ENCODE measurements at places on chromosomes 5 and 9.

GRCh38 chr9:121210536-121210935 is 8.9 kb upstream of the RAB14 start:
- no peak for DNase-seq

- DNase-seq, result no peak
Measured at GRCh38 chr9:1505489-1505888, 455.3 kb downstream of the DMRT2 start.

DNA sequence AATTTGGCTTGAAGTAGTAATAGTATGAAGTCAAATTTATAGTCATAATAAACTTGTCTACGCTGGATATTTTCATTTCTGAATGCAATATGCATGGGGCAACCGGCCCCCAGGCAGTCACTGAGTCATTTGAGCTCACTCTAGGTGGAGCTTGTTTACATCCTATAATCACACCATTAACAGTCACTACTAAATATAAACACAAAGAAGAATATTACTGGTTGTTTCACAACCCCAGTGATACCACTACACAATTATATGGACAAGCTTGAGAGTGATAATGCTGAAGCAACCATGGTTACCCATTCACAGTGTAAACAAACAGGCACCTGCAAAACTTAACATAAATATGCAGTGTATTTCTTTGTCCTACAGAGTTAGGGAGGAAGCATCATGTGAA is 68.7 kb downstream of the MARCHF3 start:
- DNase-seq, result no peak

DNA sequence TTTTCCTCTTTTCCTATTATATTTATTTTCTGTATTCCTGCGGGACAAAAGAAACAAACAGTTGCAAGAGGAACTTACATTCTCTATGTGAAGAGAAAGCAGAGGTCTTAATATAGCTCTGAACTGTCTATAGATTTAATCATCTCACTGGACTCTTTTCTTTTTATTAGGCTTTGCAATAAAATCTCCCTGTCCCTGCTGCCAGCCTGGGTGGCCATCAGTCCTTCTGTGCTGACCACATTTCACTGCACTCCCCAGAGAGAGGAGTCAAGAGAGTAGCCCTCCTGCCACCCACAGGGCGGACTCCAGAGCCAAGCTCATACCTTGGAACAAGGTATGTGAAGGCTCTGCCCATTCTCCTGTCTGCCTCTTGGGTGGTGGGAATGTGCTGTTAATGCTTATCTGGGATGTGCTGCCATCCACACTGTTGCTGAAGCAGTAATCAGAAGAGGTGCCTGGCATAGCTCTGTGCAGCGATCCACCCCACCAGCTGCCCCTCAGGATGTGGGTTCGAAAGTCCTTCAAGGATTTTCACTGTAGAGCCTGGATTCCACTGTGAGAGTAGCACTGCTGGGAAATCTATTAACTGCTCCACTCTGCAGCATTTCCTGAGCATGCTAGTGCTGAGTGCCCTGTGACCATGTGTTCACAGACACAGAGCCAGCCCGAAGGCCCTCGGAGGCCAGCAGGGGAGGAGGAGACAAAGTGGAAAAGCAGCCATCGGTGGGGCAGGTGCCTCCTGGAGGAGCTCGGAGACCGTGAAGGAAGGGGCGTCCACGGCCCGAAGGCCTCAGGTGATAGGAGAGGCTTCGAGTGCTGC is 334.6 kb downstream of the MED10 start:
- DNase-seq, result no peak

GRCh38 chr5:43376496-43377140 is 35.6 kb downstream of the CCL28 start:
- no peak for DNase-seq

DNA sequence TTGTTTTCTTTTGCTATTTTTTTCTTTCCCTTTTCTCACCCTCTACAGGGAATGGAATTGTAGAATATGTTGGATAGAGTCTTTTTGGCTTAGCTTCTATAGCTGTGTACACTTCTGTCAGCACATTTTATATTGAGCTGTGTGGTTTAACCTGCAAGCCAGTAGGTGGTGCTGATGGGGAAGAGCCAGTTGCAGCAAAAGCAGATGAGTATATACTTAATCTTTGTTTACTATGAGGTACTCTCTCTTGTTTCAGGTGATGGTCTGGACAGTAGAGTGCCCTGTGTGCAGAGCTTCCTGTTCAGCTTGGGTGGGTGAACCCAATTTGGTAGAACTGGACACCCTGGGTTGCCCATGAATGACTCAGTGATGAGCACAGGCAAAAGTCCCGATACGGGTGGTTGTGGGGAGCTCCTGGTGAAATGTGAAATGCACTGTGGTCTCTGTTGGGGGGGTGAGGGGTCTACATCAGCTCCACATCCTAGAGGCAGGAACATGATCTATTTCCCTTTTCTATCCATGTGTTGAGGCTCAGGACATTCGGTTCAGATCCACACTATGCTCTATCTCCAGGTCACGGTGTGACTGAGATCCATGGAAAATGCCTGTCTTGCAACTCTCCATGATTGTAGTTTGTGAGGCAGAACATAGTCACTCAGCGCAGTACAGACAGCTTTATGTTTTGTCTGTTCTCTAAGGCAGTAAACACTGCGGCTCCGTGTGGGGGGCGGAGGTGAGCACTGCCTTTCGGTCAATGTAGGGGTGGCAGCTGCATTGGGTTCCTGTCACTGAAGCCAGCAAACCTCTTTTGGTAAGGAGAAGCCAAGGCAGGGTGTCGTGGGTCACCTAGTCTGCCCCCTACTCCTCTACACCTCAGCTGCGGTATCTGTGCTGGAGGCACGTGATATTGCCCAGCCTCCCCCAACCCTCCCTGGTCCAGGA is 353.2 kb downstream of the PRR16 start:
- DNase-seq, result no peak

DNA sequence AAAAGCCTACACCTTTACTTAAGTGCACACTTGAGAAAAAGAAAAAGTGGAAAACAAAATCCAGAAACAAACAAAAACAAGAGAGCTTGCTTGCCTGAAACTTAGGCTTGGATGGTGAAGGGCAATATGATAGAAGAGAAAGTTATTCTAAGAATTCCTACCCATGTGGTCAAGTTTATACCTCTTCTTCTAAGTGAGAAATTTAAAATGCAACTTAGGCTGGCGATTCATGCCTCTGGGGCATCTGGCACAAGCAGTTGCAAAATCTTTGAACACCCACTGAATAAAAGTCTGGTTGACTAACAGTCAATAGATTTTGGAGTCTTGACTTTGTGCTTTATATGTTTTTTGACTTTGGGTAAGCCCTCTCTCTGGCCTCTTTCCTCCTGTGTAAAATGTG is 239.6 kb downstream of the KDM4C start:
- no peak for DNase-seq

DNA sequence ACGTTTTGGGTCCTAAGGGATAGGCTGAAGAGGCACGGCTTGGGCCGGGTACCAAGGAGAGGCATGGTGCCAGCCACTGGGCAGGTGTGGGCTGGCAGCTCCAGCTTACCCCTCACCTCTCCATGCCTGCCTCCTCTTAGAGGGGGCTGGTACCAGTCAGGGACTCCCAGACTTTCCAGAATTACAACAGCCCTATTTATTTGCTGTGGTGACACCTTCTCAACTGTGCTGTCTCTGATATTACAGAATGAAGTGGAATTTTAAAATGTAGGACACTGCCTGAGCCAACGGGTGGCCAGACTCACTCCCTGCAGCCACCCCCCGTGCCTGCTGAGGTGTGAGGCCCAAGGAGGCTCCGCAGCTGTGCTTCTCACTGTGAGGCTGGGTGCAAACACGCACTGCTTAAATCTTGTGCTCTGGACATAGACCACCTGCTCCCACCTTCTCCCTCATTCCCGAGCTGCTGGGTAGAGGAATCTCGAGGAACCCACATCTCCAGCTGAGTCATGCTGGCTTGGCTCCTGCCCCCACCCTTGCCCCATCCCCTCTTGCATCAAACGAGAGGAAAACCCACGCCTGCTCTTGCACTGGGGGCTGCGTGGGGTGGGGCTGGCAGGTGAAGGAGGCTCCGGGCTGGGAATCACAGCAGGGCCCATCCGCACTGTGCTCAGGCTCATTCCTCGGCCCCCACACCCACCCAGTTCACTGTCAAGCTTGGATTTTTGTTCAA is 47.9 kb downstream of the PRRT1B start:
- no peak for DNase-seq

- no peak for DNase-seq
Measured at GRCh38 chr5:133843911-133844310, 124.5 kb downstream of the C5orf15 start.

GRCh38 chr9:106482733-106483132 is 380.2 kb upstream of the ZNF462 start:
- DNase-seq, result no peak

DNA sequence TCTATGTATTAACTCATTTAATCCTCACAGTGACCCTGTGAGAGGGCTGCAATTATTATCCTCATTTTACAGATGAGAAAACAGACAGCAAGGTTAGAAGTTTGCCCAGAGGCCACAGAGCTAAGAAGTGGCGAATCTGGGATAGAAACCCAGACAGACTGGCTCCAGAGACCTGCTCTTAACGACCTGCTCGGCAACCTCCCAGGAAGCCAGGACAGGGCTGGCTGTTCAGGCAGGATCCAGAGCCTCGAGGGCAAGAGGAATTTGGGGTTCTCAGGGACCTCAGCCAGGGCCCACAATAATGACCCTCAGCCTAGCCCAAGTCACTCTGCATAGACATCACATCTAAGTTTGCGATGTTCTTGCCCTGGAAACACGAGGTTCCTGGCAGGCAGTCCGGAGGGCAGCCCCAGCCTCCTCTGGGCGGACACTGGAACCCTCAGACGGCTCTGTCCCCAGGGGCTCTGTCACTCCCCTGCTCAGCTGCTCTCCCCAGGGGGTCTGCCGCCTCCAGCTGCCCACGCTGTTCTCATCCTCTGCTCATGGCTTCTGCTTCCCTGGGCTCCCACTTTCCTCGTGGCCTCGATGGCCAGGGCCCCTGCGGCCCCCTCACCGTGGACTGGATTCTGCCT is 138.5 kb upstream of the ERCC6L2 start:
- no peak for DNase-seq

- DNase-seq, result no peak
Measured at GRCh38 chr5:75907651-75908050, 175.5 kb upstream of the SV2C start.

DNA sequence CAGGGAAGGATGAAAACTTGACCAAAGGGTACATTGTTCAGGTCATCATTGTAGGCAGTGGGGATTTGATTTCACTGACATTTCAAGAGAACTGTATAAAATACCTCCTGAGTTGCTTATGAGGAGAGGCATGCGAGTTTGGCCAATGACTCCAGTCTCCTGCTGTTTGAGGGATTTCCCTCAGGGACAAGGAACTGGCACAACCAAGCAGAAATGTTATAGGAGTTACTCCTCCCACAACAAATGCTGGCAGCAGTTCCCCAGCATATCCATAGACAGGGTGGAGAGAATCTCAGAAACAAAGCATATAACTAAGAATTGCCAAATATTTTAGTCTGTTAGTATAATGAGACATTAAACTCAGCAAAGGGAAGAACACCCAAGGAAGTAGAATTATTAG is 47.2 kb upstream of the FBXL7 start:
- no peak for DNase-seq

DNA sequence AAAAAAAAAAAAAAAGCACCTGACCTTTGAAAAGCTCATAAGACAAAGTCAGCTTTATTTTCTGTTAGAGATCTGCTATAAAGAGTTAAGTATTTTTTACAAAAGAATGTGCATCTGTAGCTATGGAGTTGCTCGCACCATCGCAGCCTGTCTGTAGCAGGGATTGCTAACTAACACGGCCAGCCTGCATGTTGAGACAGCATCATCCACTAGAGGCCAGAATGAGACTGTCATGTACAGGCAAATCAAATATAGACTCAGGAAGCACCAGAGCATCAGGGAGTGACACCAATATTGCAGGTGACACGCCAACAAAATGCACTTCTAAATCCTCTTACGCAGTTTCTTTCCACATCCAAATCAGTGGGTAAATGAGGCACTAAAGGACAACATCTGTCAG is 136.3 kb upstream of the RASEF start:
- DNase-seq, result no peak

DNA sequence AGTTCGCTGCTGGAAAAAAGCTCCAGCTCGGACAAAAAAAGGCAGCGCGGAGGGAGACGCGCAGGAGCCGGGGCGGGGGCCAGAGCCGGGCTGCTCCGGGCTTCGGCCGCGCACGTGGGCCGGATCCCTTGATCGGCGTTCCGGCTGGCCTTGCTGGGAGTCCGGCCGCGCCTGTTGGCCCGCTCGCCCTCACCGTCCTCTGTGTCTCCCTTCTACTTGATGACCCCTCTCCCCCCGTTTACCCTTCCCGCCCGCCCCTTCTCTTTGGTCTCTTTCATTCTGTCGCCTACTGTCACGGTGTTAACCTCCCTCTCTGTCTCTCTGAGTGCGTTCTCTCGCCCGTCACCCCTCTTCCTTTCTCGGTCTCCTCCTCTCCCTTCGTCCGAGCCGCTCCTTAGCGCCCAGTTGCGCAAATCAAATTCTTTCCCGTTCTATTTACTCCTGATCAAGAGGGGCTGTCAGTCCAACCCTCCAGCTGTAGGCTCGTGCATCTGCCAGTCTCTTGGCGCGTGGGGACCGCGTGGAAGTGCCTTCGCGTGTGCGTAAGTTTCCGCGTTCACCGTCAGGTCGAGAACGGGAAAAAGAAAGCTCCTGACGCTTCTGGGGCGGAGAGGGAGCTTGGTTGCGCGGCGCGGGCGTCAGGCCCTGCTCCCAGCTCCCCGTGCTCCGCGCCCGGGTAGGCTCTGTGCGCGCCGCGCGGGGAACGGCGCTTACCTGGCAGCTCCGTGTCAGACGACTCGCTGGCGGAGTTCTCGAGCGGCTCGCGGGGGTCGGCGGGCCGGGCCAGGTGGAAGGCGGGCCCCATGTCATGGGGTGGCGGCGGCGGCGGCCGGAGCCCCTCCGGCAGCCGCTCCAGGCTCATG is 798 bp downstream of the PITX1 start:
- no peak for DNase-seq

DNA sequence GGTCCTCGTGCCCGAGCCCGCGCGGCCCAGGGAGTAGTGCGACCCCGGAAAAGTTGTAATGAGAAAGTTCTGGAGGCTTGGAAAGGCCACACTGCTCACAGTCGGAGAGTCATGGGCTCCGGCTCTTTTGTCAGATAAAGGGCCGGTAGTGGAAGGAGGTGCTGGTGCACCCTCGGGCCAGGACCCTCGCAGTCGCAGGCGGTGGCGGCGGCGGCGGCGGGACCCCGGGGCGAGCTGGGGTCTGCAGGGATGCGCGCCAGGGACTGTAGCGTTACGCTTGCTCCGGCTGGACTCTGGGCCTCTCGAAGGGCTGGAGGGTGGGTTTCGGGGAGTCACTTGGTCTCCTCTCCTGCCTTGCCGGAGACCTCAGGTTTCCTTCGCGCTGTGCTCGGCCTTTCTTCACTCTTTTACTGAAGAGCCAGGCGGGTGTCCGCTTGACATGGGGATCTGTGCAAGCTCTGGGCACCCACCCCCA is 1.5 kb downstream of the RORB start:
- no peak for DNase-seq

- no peak for DNase-seq
Measured at GRCh38 chr5:153823036-153823435, 215.7 kb downstream of the FAM114A2 start.
